ENCODE measurements at places on chromosomes 1 and 21. TPM values are rescaled to one million over a fixed set of nuclear protein-coding genes. Genes with fewer than 3 reads are reported as not detected.

GBP6 gene
- not detected for total RNA-seq

WLS gene
- 117 TPM for total RNA-seq

RASSF5 gene
- 0.26 TPM for total RNA-seq

WNT2B gene
- total RNA-seq = 0.40 TPM

PROK1 gene
- total RNA-seq = not detected

RIPPLY3 gene
- 15.6 TPM for total RNA-seq

TNFAIP8L2 gene
- not detected for total RNA-seq

SPRR2B gene
- total RNA-seq = not detected

All from endodermal cell (in vitro differentiated cells).